ENCODE measurements at places on chromosomes 3 and 15.

DNA sequence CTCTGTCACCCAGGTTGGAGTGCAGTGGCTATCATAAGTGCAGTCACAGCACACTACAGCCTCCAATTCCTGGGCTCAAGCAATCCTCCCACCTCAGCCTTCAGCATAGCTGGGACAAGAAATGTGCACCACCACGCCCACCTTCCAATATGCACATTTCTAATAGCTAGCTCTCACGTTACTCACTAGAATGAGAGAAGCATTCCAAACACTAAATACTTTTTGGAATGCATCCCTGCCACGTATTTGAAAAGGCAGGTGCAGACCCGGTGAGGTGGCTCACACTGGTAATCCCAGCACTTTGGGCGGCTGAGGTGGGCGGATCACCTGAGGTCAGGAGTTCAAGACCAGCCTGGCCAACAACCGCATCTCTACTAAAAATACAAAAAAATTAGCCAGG, 7.6 kb upstream of the TCF12 start:
- no peak for DNase-seq

GRCh38 chr3:143188881-143189280, 69.3 kb downstream of the CHST2 start:
- no peak for DNase-seq

- DNase-seq: no peak
Observed at GRCh38 chr15:70133296-70133695, 35.6 kb upstream of the TLE3 start.

GRCh38 chr15:58957101-58957973, 23.9 kb upstream of the SLTM start:
- DNase-seq: peak; percentile 89

- no peak for DNase-seq
Observed at GRCh38 chr15:101438482-101439284, 50.8 kb downstream of the PCSK6 start.

DNA sequence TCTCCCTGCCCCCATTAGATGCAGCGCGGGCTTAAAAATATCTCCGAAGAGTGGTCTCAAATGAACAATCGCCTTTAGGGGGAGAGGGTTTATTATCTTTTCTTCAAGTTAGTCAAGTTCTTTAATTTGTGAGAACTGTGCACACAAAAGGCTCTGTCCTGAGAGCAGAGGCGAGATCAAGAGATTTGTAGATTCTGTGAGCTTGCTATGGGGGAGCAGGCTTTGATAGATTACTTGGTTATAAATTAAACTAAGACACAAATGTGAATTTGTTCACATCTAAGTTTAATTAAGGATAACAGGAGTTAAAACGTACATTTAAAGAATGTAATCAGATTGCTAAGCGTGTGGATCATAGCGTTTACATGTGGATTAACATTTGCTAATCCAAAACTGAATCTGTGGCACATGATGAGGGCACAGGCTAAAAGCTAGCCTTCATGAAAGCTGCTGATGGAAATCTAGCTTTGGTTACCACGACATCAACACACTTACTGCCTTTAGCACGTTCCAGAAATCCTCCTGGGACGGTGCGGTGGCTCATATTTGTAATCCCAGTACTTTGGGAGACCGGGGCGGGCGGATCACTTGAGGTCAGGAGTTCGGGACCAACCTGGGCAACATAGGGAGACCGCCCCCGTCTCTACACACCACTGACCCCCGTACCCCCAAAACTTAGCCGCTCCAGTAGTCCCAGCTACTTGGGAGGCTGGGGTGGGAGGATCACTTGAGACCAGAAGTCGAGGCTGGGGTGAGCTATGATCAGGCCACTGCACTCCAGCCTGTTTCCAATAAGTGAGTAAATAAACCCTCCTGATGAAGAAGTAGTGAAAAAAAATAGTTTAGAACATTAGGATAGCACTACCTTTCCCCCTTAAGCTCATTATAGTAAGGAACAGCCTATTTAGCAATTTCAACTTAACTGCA, 1.0 kb upstream of the PRTG start:
- no peak for DNase-seq

- peak; percentile 61 for DNase-seq
Observed at GRCh38 chr3:37243820-37244748, 69.7 kb upstream of the LRRFIP2 start.

DNA sequence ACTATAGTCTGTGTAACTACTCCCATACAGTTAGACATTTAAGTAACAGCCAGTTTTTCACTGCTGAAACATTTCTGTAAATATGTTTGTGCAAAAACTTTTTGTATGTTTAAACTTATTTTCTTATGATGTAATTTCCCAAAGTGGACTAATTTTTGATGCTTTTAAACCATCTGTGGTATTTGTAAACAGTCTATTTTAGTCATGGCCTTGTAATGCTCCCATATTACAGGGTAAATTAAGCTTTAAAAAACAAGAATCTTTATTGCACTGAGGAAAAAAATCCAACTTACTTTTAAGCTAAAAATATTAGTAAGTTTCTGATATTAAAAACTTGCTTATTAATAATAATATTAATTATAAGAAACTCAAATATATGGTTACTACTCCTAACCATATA, 13.5 kb downstream of the CCDC14 start:
- DNase-seq: no peak

DNA sequence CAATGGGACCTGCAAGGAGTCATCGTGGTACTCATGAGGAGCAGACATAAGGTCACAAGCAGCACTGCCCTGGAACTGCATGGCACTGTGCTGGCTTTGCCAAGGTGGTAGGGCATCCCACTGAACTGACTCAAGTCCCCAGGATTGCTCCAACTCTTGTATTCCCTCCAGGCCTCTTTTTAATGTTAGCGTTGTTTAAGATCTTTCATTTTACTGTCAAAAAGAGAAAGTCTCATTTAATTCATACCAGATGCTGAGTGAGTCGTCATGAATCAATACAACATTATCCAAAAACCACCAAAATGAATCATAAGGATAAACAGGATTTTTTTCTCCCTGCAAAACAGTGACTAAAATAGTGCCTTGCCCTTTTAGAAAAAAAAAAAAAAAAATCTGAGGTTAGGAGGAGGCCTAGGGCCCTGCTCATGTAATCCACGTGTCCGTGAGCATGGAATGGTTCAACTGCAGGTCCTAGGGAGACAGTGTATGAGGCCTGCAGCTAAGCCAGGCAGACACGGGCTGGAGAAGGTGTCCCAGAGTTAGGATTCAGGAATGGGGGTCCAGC, 36.7 kb upstream of the BLM start:
- no peak for DNase-seq

- no peak for DNase-seq
Observed at GRCh38 chr3:53342353-53342752, 5.0 kb downstream of the DCP1A start.

GRCh38 chr3:22141769-22142168, 390.8 kb upstream of the ZNF385D start:
- DNase-seq: no peak

DNA sequence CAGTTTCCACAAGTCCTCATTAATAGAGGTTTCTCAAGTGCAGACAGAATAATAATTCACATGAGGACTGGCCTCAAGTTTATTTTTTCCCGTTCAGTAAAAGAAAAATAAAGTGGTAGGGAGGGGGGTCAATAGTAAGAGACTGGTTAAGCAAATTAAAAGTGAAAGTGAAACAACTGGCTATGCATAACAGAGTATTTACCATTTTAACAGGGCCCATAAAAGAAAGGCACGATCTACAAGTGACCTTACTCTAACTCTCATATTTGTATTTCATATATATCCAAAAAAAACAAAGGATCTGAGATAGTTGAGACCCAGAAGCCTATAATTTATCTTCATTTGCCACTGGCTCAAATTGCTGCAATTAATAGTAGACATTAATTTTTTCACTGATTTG, 686.3 kb downstream of the NTRK3 start:
- DNase-seq: no peak

GRCh38 chr15:100493213-100493612, 35.5 kb downstream of the CERS3 start:
- DNase-seq: peak; percentile 3

DNA sequence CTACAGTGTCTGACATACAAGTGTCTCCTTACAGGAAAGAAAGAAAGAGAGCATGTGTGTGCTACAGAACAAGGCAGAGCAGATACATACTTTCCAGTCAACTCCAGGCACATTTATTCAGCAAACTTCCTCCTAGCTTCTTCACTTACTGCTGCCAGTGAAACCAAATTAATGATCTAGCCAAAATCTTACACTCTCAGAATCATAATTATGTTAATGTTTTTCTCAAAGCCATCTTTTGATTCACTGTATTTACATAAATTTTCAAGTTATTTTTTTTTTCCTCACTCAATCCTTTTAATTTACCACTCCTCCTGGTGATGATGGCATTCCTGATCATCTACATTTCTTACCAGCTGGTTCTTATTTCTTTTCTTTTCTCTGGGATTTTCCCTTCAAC, 326.7 kb downstream of the IGSF11 start:
- DNase-seq: no peak

DNA sequence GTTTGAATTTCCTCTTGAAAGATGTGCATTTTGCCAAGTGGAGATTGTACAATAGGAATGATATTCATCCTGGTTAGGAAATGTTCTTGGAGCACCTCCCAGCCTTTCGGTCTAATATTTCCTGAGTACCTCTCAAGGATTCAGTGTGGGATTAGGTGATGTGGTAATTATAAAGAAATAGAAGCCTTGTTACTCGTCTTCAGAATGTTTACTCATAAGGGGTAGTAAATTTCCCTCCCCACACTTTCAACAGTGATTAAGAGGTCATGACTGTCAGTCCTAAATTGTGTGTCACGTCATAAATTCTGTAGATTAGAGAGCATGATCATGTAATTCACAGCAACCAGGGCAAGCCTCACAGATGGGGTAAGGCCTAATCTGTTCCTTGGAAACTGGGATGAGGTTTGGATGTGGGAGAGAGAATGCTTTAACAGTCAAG, 633.1 kb upstream of the TBL1XR1 start:
- no peak for DNase-seq

DNA sequence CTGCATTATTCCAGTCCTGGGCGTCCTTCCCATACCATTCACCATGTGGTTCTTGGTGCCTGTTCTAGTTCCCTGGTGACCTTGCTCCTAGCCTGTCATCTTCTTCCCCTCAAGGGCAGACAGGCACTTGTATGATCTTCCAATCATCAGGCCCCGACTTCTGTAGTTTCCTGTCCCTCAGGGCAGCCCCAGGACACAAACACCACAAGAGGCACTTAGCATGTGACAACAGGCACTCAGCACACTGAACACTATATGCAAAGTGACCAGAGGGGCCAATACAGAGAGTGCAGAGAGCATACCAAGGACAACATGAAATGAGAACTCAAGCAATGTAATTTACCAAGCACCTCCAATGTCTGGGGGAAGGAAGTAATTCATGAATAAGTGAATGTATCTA, 17.9 kb downstream of the TMEM40 start:
- DNase-seq: peak; percentile 57

DNA sequence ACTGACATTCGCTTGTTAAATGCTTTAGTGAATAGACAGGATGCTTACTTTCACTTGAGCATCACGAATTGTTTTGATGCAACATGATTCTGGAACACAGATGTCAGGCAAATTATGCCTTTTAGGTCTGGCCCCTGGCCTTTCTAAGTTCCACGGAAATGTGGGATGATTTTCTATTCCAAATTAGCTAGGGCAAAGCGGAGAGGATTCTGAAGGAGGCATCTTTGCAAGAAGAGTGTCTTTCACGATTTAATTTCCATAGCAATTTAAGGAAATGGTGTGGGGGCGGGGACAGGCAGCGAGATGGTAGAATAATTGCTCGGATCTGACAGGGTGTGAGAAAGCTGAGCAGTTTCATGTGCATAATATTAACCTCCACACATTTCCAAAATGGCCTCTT, 238.5 kb upstream of the KCNMB2 start:
- DNase-seq: no peak

GRCh38 chr3:65786890-65787289, 251.8 kb downstream of the MAGI1 start:
- DNase-seq: no peak

- DNase-seq: no peak
Observed at GRCh38 chr3:54312156-54312899, 190.0 kb downstream of the CACNA2D3 start.
